HS-5 (cell line): ENCODE measurements at places on chromosomes 13 and 19.

GRCh38 chr19:3914199-3914598, 18.7 kb upstream of the NMRK2 start:
- no peak for DNase-seq

- no peak for DNase-seq
Measured at GRCh38 chr19:49911381-49912145, 14.9 kb upstream of the IL4I1 start.

GRCh38 chr13:39483326-39483725, 119.7 kb downstream of the LHFPL6 start:
- no peak for DNase-seq

DNA sequence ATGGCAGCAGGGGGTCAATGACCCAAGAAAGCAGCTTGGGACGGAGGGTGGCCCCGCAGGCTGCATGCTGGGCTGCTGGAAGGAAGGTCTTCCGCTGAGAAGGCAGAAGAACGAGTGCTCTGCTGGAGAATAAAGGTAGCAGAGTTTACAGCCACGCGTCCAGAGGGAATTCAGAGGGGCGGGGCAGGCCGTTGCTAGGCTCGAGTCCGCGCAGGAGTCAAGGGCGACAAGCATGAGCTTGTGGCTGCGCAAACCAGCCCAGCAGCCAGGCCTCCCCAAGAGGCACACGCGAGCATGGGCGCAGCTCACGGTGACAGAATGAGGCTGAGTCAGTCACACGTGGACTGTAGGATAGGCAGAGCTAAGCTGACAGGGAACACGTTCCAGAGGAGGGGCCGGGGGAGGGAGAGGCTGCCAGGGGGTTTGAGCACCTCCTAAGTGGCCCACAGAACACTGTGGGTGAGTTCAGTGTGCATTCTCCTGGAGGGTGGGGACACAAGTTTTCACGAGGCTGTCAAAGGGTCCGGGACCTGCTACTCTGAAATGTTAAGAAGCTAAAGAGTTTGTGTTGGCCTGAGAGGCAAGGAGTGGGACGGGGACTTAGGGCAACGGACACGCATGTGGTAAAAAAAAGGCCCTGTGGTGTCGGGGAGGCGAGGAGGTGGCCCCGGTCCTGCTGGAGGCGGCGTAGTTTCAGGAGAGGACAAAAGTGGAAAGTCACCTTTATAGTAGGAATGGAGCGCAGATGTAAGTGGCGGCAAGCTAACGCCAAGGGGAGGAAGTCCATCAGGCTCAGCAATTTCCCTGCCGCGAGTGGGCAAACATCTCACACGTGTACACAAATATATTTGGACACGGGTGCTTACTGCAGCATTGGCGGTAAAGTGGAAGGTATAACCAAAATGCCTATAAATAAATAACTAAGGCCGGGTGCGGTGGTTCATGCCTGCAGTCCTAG, 17.7 kb downstream of the RFX2 start:
- DNase-seq: no peak

DNA sequence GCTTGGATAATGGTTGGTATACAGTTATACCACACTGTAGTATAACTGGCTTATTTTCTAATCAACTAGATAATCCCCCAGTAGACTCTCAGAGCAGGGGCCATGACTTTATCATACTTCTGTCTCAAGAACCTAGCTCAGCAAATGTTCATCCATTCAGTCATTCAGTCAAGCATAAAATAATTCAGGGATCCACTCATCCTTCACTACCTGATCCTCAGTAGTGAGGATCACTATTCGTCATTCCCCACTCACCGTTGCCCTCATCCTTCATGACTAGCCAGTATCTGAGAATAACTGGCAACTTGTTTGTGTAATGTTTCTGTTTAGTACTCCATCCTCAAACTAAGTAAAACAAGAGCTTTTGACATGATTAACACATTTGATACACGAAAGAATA, 77.6 kb downstream of the TSC22D1 start:
- no peak for DNase-seq

DNA sequence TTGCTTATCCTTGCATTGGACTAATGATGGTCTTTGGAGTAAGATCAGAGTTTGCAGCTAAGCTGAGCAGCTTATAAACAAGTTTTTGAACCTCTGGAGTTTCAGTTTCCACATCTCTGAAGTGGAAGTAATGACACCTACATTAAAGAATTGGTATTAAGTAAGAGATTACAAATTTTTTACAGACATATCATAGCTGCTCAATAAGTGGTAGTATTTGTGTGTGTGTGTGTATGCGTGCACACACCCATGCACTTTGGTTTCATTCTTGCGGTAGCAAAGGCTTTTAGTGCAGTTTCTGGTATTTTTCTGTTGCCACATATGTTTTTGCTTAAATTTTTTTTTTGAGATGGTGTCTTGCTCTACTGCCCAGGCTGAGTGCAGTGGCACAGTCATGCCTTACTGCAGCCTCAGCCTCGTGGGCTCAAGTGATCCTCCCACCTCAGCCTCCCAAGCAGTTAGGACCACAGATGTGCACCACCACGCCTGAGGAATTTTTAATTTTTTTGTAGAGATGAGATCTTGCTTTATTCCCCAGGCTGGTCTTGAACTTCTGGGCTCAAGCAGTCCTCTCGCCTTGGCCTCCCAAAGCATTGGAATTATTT, 4.5 kb downstream of the NAA16 start:
- DNase-seq: no peak

DNA sequence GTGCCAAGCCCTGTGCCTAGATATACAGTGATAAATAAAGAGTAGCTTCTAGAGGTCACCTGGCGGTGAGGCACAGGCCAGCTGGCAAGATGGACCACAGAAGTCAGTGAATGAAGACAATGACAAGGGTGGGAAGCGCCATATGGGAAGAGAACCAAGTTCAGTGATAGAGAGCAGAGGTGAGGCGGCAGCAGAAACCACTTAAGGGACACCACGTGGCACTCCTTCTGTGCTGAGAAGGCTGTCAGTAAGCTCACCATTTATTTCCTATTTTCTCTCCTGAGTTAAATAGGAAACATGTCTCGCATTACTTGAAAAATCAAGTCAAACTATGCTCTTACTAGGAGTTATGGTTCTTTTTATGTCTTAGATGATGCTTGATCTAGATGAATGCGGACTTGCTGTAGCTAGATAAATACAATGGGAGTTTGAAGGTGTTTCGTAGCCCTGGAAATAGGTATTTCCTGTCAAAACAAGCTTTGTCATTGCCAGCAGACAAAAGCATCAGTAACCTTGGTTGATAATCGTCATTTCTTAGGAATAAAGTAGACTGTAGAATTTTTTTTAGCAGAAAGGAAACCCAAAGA, 17.8 kb downstream of the ALOX5AP start:
- no peak for DNase-seq

DNA sequence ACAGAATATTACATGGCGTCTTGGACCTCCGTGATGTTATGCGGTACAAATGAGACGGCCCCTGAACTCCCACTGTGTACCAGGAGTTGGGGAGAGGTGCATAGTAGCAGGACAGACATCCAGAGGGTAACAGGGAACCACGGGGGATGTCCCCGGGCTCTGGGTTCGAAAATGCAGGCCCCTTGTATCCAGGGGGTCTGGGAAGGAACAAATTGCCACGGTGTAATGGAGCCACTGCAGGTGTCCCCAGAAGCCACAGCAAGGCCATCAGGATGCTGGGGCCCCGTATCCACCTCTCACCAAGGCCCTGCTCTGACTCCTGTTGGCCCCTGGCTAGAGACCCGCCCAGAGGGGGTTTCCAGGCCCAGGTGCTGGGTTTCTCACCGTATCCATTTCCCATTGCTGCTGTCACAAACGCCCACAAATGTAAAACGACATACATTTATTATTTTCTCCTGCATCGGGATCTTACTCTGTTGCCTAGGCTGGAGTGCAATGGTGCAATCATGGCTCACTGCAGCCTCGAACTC, 77.8 kb downstream of the INSR start:
- DNase-seq: no peak

- DNase-seq: no peak
Measured at GRCh38 chr13:32504263-32504662, 34.3 kb downstream of the N4BP2L2 start.

DNA sequence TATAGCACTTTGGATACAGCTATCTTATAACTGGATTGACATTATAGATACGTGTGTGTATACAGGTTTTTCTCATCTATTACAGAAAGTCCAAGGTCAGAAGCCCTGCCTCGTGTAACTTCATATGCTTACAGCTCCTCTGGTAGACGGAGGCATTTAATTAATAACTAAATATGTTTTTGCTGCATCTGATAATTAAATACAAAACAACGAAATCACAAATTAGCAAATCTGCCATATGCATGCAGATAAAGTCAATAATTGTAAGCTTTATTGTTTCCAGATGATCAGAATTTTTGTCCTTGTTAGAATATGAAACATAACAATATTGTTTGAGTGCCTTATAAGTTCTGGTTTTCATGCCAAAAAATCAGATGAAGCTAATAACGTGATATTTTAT, 717.7 kb downstream of the LIG4 start:
- DNase-seq: no peak

DNA sequence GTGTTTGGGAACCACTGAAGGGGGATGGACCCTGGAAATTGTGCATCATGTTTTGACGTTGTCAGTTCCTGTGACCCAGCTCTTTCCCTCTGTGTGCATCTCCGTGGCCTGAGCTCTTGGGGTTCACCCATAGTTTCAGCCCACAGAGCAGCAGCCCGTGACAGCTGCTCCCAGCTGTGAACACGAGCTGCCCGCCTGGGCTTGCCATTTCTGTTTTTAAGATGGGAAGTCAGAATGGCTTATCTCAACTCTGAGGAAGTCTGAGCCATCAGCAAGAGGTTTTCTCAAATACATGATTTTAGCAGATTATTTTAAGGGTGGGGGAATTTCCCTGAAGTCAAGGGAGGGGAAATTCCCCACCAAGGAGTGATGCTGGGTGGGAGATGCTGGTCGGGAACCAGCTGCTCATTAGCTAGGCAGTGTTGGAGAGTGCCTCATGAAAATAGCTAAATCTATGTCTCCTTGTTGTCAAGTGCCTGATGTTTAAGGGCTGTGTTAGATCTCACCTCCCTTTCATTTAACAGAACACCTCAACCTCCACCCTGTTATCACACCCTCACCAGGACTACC, 34.8 kb upstream of the C1QTNF9 start:
- no peak for DNase-seq

GRCh38 chr19:47063874-47064273, 15.4 kb upstream of the TMEM160 start:
- no peak for DNase-seq

- peak; percentile 14 for DNase-seq
Measured at GRCh38 chr13:42405665-42406390, 133.9 kb downstream of the AKAP11 start.

- no peak for DNase-seq
Measured at GRCh38 chr13:43425234-43425633, 361.5 kb downstream of the ENOX1 start.

- DNase-seq: no peak
Measured at GRCh38 chr19:2608602-2608922, 93.9 kb downstream of the GNG7 start.

- DNase-seq: no peak
Measured at GRCh38 chr19:17281391-17282304, at the start of gene ANKLE1. Gene ANKLE1, plus strand, starts transcription at chr19:17281901. Its CDS starts 20 bp downstream, at chr19:17281921.

- no peak for DNase-seq
Measured at GRCh38 chr19:44975444-44975843, 20.3 kb downstream of the CLPTM1 start.

GRCh38 chr19:28710278-28710677, 502.7 kb downstream of the UQCRFS1 start:
- peak; percentile 6 for DNase-seq

DNA sequence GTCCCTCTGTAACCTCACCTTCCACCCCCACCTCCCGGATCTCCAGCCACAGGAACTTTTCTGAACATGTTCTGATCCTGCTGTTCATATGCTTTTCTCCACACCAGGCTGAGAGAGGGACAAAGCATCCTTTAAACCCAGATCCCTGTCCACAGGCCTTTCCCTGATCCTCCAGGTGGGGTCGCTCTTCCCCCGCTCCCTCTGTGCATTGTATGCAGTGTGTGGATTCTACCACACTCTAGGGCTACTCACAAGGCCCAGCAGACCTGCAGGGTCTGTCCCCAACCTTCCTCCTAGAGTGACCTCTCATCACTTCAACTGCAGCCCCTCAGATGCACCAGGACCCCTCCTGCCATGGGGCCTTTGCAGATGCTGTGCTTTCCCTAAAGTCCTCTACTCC, 1200.6 kb downstream of the UQCRFS1 start:
- DNase-seq: no peak

DNA sequence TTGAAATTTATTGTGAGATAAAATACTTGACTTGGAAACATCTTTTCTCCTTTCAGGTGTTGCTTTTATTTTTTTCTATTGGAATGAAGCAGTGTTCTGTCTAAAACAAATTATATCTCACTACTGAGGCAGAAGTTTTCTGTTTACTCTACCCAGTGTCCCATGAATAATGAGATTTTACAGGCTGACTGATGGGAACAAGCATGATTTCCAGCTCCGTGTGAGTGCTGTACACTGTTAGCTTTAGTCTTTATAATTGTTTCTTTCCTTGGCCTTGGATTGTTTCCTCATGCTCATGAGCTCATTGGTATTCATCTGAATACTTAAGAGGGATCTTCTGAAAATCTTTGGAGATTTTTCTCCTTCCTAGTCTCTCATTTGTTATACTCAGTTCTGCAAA, 2049.5 kb upstream of the PRR20A start:
- no peak for DNase-seq

DNA sequence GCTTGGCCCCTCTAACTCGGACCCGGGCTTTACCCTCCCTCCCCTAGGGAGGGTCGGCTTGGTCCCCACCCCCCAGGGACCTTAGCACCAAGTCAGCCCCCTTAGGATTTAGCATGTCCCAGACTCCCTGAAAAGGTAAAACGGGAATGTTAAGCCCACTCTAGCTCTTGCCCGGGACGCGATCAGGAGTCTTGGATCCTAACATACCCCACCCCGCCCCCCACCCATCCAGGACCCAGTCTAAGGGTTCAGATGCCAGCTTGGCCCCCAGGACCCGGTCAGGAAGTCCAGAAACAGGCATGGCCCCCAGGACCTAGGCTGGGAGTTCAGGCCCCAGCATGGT, 437 bp downstream of the EPOR start:
- DNase-seq: no peak

GRCh38 chr13:43270130-43270830, 246.9 kb downstream of the DNAJC15 start:
- no peak for DNase-seq

DNA sequence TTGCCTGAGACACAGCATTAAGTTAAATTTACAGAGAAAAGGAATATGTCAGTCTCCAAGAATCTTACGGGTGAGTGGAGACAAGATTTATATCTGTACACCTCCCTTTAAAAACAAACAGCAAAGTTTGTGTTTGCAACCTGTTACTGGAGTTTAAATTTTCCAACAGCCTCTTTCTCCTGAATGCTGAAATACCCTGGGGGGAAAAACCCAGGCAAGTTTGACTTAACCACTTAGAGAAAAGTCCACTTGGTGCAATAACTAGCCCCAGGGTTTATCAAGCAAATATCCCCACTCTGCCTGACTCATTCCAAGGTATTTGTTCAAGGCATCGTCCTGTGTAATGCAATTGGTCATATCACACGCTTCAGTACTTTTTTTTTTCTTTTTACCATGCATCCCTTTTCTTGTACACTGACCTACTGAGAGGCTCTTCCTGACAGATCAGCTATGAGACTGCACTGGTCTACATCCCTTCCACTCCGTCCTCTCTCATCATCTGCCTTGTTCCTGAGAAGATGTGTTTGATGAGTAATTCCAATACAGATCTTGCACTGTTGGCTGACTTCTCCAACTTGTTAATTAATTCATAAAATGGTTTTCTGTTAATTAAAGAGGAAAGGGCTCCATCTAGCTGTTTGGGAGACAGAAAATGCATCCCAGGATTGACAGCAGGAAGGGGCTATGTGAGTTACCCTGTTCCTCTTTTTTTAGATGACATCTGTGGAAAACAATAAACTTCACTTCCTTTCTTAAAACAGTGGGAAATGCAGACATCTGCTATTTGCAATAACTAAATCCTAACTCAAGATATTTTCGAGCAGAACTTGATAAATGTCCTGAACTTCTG, 212.5 kb upstream of the IRS2 start:
- DNase-seq: no peak
